Natural killer cell treated with Interleukin-12 subunit alpha and Interleukin-12 subunit beta and Interleukin-15 and Interleukin-18, amount 100 ng/mL, for 72 hours (primary cell): ENCODE measurements at places on chromosomes 1 and 21. TPM values are rescaled to one million over a fixed set of nuclear protein-coding genes. Genes with fewer than 3 reads are reported as not detected.

WNT4 gene
- not detected for total RNA-seq

ZNF648 gene
- not detected for total RNA-seq

FCRL4 gene
- not detected for total RNA-seq

SELENBP1 gene
- not detected for total RNA-seq

TRIM67 gene
- not detected for total RNA-seq

PRKCZ gene
- total RNA-seq: 13.2 TPM

ST6GALNAC3 gene
- total RNA-seq: 0.28 TPM

HPDL gene
- total RNA-seq: 8.6 TPM

LCE1B gene
- total RNA-seq: not detected

CELA3B gene
- not detected for total RNA-seq

SELE gene
- not detected for total RNA-seq

DNA sequence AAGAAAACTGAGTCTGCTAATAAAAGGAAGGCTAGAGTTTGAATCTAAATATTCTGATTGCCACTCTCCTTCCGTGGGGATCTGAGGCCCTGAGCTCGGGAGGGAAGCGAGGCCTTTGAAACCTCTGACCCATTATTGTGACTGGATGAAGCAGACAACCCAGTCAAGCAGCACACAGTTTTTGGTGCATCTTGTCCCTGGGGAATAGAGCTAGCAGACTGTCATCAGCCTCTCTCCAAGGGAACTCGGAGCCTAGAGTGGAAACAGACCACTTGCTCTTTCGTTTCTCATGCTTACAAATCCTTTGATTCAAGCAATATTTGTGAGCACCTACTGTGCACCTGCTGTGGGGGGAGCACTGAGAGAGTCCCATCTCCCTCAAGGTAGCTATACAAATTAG lies 133.2 kb upstream of the KLHDC7A start:
- no peaks in the 10 kb centered on the region for H3K4me1 ChIP-seq
- no peaks in the 10 kb centered on the region for H3K36me3 ChIP-seq
- peaks cover 21% of the 10 kb centered on the region for H3K27me3 ChIP-seq
- no peak overlapping the region for H3K4me3 ChIP-seq

DNA sequence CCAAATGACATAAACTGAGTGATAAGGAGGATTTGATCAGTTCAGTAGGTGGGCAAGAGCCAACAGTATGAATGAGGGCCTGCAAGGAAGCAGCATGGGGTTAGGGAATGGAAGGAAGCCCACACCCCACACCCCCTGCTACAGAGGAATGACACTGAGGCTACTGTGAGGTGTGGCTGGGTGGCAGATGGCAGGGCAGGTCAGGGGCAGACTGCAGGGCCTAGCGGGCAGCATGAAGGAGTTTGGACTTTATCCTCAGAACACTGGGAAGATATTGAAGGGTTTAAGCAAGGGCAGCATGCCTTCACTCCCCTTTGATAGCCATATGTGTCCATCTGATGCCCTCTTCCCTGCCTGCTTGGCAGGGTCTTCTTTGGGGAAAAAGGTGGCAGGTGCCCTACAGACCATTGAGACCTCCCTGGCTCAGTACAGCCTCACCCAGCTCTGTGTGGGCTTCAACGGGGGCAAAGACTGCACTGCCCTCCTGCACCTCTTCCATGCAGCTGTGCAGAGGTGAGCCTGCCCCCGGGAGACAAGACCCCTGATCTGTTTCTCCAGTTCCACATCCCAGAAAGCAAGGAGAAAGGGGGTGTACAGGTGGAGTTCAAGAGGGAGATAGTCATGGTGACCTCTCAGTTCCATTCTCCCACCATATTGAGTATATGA lies 4.1 kb upstream of the LENEP start:
- peaks cover under 1% of the 10 kb centered on the region for H3K4me1 ChIP-seq
- no peaks in the 10 kb centered on the region for H3K36me3 ChIP-seq
- no peak for DNase-seq
- no peak overlapping the region for H3K27ac ChIP-seq
- H3K27me3 ChIP-seq: no peaks in the 10 kb centered on the region
- no peak overlapping the region for H3K4me3 ChIP-seq

- no peak overlapping the region for H3K4me3 ChIP-seq
- H3K27ac ChIP-seq: no peak overlapping the region
- H3K36me3 ChIP-seq: no peaks in the 10 kb centered on the region
- H3K27me3 ChIP-seq: peaks cover 41% of the 10 kb centered on the region
Measured at GRCh38 chr21:35582731-35583130, 477.6 kb downstream of the SETD4 start.

DNA sequence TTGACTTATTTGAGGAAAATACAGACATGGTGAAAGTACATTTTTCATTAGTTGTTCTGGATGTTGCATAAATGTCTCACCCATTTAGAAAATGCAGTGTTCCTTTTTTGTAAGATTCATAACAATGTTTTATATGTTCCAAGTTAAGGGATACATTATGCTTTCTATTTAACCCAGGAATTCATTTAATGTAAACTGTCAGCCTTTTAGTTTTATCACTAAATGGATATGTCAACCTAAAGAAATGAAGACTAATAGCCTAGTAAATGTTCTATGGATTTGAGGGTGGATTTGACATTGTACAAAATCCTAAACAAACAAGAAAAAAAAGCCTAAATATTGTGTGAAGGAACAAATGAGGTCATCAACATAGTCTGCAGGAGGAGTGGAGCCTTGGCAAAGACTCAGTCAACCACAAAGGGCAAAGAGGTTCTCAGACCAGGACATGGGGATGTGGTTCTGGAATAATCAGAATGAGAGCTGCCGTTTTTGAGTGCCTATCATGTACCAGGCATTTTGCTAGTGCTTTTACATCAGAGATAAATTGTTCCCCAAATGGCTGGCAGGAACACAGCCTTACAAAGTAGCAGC lies 8.8 kb upstream of the INSL5 start:
- H3K27me3 ChIP-seq: peaks cover 21% of the 10 kb centered on the region
- no peak overlapping the region for H3K27ac ChIP-seq
- no peaks in the 10 kb centered on the region for H3K4me1 ChIP-seq
- H3K4me3 ChIP-seq: no peak overlapping the region

DNA sequence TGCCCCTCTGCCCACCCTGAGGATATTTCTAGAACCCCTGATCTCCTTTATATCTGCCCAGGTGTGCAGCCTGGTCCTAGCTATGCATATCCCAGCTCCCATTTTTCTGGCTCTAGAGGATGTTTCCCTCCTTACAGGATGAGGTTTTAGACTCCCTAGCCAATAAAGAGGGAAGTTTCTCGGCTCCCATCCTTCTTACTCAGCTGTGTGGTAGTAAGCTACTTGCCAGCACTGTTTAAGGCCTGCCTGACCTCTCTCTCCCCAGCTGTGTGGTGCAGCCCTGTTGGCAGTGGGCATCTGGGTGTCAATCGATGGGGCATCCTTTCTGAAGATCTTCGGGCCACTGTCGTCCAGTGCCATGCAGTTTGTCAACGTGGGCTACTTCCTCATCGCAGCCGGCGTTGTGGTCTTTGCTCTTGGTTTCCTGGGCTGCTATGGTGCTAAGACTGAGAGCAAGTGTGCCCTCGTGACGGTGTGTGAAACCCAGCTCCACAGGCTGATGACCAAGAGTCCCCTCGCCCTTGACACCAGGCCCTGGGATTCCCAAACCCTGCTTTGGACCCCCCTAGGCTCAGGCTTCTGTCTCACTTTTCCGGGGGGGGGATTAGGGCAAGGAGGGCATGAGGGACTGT lies 7.8 kb upstream of the P3R3URF start:
- peaks cover 18% of the 10 kb centered on the region for H3K4me1 ChIP-seq
- H3K36me3 ChIP-seq: no peaks in the 10 kb centered on the region
- no peaks in the 10 kb centered on the region for H3K27me3 ChIP-seq
- H3K27ac ChIP-seq: peak overlapping the region; percentile 53

GRCh38 chr1:10387677-10388386 lies 11.0 kb upstream of the PGD start:
- DNase-seq: no peak
- no peaks in the 10 kb centered on the region for H3K27me3 ChIP-seq
- no peaks in the 10 kb centered on the region for H3K36me3 ChIP-seq
- H3K4me3 ChIP-seq: no peak overlapping the region

DNA sequence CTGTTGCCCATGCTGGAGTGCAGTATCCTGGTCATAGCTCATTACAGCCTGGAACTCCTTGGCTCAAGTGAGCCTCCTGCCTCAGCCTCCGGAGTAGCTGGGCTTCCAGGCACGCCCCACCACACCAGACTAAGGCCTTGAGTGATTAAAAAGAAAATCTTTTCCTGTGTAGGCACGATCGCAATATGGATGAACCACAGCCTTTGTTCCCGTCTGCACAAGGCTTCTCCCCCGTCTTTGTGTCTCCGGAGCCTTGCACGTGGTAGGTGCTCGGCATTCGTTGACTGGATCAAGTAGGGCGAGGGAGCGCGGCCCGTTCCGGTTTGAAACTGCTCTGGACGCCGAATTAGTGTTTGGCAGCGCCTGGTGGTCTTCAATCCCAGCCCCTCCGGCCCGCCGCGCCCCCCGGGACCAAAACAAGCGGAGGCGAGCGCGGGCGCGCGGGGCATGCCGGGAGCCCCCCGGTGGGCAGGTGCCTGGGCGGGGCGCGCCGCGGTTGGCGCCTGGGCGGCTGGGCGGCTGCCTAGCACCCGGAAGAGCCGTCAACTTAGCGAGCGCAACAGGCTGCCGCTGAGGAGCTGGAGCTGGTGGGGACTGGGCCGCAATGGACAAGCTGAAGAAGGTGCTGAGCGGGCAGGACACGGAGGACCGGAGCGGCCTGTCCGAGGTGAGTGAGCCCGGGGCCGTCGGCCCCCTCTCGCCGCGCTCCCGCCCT lies at the start of gene SFT2D2:
Gene SFT2D2, plus strand, starts transcription at position 529 of the 715 bp plus-strand sequence. Its CDS starts 76 bp downstream, at position 605.
- peaks cover 44% of the 10 kb centered on the region for H3K4me1 ChIP-seq
- no peaks in the 10 kb centered on the region for H3K27me3 ChIP-seq
- H3K27ac ChIP-seq: peak within 1 kb of the TSS; percentile 54
- H3K36me3 ChIP-seq: peaks cover 7% of the 10 kb centered on the region
- DNase-seq: peak; percentile 86

- H3K4me3 ChIP-seq: no peak overlapping the region
- DNase-seq: peak; percentile 74
- peaks cover 13% of the 10 kb centered on the region for H3K4me1 ChIP-seq
Measured at GRCh38 chr1:119139403-119139802, 1.1 kb downstream of the WARS2 start.

DNA sequence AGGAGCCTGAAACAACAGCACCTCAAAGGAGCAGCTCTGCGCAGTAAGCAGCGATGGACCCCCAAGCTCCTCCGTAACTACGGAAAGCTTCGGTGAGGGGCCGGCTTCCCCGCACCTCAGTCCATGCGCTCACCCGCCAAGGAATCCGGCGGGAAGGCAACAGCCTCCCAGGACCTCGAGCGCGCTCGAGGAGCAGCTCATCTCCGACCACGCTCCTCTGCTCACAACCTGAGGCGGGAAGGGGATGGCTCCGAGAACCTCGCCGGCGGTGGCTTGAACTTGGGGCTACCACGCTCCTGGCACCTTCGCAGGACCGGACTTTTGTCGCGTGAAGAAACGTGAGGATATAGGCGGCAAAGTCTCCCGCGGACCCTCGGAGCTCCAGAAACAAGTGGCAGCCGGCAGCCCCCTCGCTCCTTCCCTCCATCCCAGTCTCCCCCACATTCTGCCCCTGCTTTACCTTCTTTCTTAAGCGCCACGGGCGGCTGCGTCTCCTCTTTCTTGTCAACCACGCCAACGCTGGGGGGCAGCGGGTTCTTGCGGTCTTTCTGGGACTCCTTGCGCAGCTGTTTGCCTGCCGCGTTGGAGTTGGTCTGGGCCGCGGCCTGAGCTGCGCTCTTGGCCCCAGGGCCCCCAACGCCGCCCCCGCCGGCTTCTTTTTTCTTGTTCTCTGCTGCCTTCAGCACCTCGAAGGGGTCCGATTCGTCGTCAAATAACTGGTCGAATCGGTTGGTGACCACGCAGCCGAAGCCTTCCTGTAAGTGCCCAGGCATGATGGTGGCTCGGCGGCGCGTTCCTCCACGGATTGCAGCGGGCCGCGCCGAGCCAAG lies 459 bp downstream of the SERBP1 start:
- H3K4me3 ChIP-seq: peak overlapping the region; percentile 93
- peaks cover 56% of the 10 kb centered on the region for H3K4me1 ChIP-seq
- peak overlapping the region; percentile 99 for H3K27ac ChIP-seq
- no peak for DNase-seq
- no peaks in the 10 kb centered on the region for H3K27me3 ChIP-seq

DNA sequence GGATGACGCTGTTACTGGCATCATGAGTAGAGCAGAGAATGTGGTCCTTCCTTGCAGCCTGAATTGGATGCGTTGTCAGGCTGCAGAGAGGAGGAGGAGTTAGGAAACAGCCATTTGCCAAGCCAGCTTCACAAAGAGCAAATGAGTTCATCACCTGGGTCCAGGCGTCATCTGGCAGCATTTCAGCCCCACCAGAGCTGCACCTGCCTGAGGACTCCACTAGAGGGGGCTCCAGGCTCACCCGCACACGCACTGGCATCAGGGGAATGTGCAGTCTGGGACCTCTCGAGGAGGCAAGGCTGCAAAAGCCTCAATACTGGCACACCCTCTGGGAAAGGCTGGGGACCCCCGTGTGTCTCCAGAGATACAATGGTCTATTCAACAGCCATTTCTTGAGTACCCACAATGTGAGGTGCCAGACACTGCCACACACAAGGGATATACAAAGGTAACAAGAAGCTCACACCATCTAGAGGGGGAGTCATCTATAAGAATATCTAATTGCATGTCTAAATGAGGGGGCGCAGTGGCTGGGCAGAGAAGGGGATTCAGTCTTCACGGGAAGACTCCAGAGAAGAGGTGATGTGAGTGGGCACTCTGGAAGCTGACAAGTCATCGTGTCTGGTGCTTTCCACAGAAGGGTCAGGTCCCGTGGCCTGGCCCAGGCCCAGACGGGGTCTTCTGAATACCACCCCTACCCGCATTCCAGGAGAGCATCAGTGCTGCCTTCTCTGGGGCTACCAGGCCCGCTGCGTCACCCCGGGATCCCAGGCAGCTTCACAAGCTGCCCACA lies 53.5 kb upstream of the CNTN2 start:
- H3K4me3 ChIP-seq: no peak overlapping the region
- DNase-seq: no peak
- no peaks in the 10 kb centered on the region for H3K4me1 ChIP-seq
- H3K27ac ChIP-seq: no peak overlapping the region
- peaks cover 11% of the 10 kb centered on the region for H3K27me3 ChIP-seq

DNA sequence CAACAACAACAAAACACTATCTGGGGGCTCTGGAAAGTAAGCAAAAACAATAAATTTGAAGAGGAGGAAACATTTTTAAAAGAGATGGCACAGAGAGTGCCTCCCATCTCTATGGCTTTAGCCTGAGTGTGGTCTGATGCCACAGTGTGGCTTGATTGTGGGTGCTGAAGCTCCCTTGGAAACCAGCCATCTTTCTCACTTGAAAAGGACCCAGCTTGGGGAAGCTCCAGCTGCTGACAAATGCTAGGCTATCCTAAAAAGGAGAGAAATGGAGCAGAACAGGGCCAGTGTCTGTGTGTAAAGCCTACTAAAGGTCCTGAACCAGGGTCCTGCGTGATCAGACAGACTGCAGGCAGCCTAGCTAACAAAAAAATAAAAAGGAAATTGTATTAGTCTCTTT lies 642.0 kb upstream of the PTBP2 start:
- H3K4me3 ChIP-seq: no peak overlapping the region
- no peaks in the 10 kb centered on the region for H3K4me1 ChIP-seq
- DNase-seq: no peak
- H3K27ac ChIP-seq: no peak overlapping the region
- peaks cover 17% of the 10 kb centered on the region for H3K36me3 ChIP-seq
